ENCODE measurements at places on chromosomes 5 and 9.

DNA sequence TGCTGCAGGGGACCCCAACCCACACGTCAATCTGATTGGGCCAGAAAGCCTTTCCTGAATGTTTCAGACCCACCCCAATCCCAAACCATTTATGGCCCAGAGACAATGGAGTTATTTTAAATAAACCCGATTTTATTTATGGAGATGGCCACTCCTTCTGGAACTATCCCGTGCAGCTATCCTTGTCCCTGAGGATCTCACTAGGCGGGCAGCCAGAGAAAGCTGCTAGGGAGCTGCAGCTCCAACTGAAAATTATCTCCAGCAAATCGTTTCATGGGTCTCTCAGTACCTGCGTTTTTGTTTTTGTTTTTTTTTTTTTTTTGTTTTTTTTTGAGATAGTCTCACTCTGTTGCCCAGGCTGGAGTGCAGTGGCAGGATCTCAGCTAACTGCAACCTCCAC lies 23.0 kb downstream of the C1QTNF2 start:
- H3K27ac ChIP-seq: no peak overlapping the region
- no peak overlapping the region for H3K4me3 ChIP-seq
- peaks cover 11% of the 10 kb centered on the region for H3K27me3 ChIP-seq

- H3K36me3 ChIP-seq: peaks cover 15% of the 10 kb centered on the region
- peak overlapping the region; percentile 93 for H3K27ac ChIP-seq
- no peaks in the 10 kb centered on the region for H3K27me3 ChIP-seq
- peak overlapping the region; percentile 96 for H3K4me3 ChIP-seq
Measured at GRCh38 chr9:78235256-78235761, 566 bp upstream of the CEP78 start.

DNA sequence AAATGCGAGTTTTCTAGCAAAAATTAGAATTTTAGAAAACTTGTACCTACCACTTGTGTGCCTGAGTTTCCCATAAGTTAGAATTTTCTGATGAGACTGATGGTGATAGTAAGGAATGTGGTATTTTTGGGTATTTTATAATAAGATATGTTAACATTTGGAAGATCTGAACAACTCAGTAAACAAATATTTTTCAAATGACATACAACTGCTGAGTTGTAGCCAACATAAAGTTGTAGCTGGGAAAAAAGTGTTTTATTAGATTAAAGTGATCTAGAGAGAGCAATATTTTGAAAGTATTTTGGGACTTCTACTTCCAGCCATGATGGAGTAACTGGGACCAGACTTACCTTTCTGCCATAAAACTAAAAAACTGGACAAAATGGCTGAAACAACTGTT lies 37.9 kb downstream of the GEMIN5 start:
- no peak overlapping the region for H3K4me3 ChIP-seq
- H3K27me3 ChIP-seq: no peaks in the 10 kb centered on the region
- no peak for ATAC-seq
- H3K4me1 ChIP-seq: no peaks in the 10 kb centered on the region
- H3K27ac ChIP-seq: no peak overlapping the region

GRCh38 chr9:115551396-115551795 lies 433.4 kb upstream of the TNC start:
- no peak overlapping the region for H3K4me3 ChIP-seq
- no peaks in the 10 kb centered on the region for H3K27me3 ChIP-seq
- H3K27ac ChIP-seq: no peak overlapping the region
- no peak for ATAC-seq
- no peaks in the 10 kb centered on the region for H3K36me3 ChIP-seq

DNA sequence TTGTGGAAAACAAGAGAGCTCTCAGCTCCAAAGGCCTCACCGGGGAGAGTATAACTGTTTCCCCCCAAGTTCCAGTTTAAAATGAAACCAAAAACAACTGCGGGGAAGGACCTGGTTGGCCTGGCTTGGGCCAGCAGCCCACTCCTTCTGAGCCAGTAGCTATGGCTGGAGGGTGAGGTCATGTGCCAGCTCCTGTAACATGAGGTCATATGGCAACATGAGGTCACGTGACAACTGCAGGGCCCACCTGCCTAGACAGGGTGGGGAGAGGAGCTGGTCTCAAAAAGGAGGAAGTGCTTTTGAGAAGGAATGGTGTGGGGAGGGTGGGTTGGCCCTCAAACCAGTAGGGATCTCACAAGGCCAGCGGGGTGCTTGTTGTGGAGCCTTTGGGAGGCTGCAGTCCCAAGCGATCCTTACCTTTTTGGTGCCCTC lies 29.3 kb upstream of the CRB2 start:
- H3K27ac ChIP-seq: peak overlapping the region; percentile 83
- H3K27me3 ChIP-seq: no peaks in the 10 kb centered on the region
- ATAC-seq: peak; percentile 78
- H3K36me3 ChIP-seq: no peaks in the 10 kb centered on the region
- H3K4me3 ChIP-seq: peak overlapping the region; percentile 21
- peaks cover 62% of the 10 kb centered on the region for H3K4me1 ChIP-seq

- H3K4me3 ChIP-seq: no peak overlapping the region
- no peak for ATAC-seq
- no peaks in the 10 kb centered on the region for H3K27me3 ChIP-seq
- H3K36me3 ChIP-seq: no peaks in the 10 kb centered on the region
Measured at GRCh38 chr5:83031381-83031780, 45.8 kb downstream of the TMEM167A start.

DNA sequence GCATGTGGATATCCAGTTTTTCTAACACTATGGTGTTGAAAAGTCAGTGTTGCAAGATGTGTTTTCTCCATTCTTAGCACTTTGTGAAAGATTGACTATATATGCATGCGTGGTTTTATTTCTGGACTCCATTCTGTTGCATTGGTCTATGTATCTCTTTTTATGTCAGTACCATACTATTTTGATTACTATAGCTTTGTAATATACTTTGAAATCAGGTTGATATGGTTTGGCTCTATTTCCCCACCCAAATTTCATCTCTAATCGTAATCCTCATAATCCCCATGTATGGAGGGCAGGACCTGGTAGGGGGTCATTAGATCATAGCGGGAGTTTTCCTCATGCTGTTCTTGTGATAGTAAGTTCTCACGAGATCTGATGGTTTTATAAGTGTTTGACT lies 6.5 kb downstream of the RIC1 start:
- H3K4me1 ChIP-seq: peaks cover 81% of the 10 kb centered on the region
- no peaks in the 10 kb centered on the region for H3K27me3 ChIP-seq
- H3K4me3 ChIP-seq: no peak overlapping the region
- ATAC-seq: no peak

GRCh38 chr5:115551415-115551814 lies 6.8 kb upstream of the FEM1C start:
- H3K4me1 ChIP-seq: no peaks in the 10 kb centered on the region
- no peaks in the 10 kb centered on the region for H3K36me3 ChIP-seq
- H3K27ac ChIP-seq: no peak overlapping the region
- ATAC-seq: peak; percentile 48
- H3K27me3 ChIP-seq: no peaks in the 10 kb centered on the region
- no peak overlapping the region for H3K4me3 ChIP-seq

DNA sequence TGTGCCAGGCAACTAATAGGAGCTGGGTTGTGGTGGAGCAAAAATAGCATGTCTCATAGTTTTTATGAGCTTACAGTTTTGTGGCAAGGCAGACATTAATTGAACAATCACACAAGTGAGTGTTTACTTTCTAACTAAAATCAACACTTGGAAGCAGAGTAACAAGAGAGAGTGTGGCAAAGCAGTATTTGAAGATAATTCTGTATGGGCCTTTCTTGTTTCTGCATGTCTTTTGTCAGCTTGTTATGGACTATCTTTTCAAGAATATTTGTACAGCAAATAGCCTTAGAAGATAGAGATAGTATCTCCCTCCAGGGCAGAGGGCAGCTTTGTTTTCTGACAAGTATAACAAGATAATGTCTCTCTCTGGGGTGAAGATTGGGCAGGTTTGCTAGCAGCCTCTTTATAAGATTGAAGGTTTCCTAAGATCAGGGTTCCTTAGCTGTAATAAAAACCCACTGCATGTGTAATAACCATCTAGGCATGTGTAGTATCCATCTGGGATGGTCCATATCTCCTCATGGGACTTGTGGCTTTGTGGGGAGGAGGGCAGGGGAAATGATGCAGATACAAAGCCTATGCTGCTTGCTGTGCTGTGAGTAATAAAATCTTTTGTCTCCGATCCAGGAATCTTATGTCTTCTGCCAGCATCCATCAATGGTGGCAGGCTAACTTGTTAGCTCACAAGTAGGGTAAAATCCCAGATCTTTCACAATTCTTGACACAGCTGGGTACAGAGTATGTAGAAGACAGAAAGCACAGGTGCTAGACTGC lies 479.9 kb downstream of the KDM4C start:
- ATAC-seq: no peak
- H3K4me1 ChIP-seq: no peaks in the 10 kb centered on the region
- no peak overlapping the region for H3K27ac ChIP-seq

DNA sequence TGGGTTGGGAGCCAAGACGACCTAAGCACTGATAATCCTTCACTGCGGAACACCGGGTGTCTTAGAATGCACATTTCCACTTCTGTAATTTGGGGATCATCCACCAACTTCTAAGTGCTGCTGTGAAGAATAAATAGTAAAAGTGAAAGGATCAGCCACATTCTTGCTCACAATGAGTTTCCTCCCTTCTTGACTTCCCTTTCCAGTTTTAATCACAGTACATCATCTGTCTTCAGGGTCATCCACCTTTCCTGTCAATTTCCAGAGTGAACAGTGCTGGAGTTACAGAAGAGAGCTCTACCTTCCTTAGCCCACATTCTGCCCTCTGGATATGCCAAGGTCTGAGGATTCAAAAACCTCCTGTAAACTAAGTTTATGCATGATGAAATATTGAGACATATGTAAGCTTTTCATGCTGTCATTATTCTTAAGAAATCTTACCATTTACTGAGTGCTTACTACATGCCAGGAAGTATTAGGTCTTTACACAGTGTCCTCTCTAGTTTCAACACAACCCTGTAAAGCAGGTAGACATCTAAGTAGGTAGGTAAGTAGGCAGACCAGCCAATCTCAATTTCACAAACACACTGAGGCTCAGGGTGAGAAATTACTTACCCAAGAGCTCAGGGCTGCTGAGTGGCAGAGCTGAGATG lies 105.2 kb downstream of the CDK5RAP2 start:
- no peaks in the 10 kb centered on the region for H3K4me1 ChIP-seq
- no peak for ATAC-seq
- H3K36me3 ChIP-seq: peaks cover 74% of the 10 kb centered on the region
- H3K27ac ChIP-seq: no peak overlapping the region

- H3K27me3 ChIP-seq: peaks cover 34% of the 10 kb centered on the region
- H3K36me3 ChIP-seq: no peaks in the 10 kb centered on the region
- H3K4me3 ChIP-seq: peak overlapping the region; percentile 23
- no peak for ATAC-seq
- peaks cover 11% of the 10 kb centered on the region for H3K4me1 ChIP-seq
- no peak overlapping the region for H3K27ac ChIP-seq
Measured at GRCh38 chr9:14992516-14992915, 82.3 kb upstream of the FREM1 start.

- H3K4me3 ChIP-seq: no peak overlapping the region
- H3K36me3 ChIP-seq: no peaks in the 10 kb centered on the region
- ATAC-seq: peak; percentile 25
Measured at GRCh38 chr5:107486489-107486888, 184.2 kb downstream of the EFNA5 start.

- no peak for ATAC-seq
- H3K4me3 ChIP-seq: no peak overlapping the region
- H3K27ac ChIP-seq: no peak overlapping the region
- H3K27me3 ChIP-seq: no peaks in the 10 kb centered on the region
Measured at GRCh38 chr5:55997742-55998351, 3.1 kb upstream of the IL6ST start.

DNA sequence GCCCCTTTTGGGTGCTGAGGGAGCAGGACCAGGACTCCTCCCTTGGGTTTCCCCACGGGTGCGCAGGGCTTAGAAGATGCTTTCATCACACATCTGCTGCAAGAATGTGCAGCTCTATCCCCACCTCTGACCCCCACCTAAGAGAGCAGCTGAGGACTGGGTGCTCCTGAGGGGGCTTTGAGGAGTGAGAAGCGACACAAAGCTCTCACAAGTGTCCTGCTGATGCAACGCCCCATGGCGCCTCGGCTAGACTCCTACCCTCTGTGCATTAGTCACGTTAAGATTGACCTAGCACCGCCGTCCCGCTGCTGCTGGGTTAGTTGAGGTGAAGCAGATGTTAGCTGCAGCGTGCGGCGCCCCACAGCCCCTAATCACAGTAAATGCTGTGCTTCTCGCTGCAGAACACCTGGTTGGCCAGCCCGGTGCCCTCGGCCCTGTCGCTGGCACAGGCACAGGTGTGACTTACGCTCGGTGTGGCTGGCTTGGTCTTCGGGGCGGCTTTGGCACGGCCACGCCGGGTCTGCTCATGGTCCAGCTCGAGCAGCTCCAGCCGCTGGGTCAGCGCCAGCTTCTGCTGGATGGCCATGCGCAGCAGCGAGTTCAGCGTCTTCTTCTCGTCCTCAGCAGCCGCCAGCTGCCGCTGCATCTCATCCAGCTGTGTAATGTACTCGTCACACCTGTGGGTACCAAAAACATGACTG lies 45.0 kb upstream of the IPPK start:
- H3K27ac ChIP-seq: no peak overlapping the region
- ATAC-seq: no peak
- H3K4me3 ChIP-seq: no peak overlapping the region

DNA sequence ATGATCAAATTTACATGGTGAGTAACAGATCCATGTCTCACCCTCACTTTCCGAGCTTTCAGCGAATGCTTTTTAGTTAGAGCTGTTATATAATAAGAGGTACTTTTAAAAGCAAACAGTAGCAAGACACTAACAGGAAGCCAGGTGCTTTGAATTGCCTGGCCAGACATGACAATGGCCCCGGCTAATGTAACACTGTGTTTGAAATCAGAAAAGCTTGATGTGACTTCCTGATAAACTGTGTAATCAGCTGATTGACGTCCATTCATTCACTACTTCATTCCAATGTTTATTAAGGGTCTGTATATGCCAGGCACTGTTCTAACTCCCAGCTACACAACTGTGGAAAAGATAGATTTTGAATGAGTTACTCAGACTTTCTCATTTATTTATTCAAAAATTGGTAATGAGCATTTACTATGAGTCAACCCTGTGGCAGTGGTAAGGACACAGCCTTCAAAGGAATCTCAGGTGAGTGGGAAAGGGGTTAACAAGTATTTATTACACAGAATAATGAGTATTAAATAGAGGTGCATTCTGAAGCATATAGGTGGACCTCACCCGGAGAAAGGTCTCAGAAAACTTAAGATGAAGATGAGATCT lies 26.6 kb downstream of the DPYSL3 start:
- no peaks in the 10 kb centered on the region for H3K27me3 ChIP-seq
- ATAC-seq: no peak
- H3K27ac ChIP-seq: no peak overlapping the region
- H3K36me3 ChIP-seq: no peaks in the 10 kb centered on the region
- no peak overlapping the region for H3K4me3 ChIP-seq

DNA sequence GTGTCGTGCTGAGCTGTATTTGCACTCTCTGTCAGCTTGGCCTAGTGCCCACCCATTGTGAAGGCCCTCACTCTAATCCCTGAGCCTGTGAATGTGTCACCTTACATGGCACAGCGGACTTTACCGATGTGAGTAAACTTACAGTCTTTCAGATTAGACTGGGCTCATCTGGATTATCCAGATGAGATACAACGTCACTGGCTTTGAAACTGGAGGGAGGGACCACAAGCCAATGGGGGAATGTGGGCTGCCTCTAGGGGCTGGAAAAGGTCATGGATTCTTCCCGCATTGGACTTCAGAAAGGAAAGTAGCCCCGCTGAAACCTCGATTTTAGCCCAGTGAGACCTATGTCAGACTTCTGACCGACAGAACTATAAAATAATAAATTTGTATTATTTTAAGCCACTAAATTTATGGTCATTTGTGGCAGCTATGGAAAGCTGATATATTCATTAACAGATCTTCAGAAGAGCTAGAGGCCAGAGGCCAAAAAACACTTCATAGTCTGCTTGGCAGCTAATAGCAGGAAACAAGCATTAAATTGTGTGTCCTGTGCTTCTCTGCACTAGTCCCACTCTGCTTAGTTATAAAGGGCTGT lies 139.0 kb upstream of the GAS1 start:
- no peaks in the 10 kb centered on the region for H3K4me1 ChIP-seq
- H3K4me3 ChIP-seq: no peak overlapping the region
- H3K27ac ChIP-seq: no peak overlapping the region
- no peaks in the 10 kb centered on the region for H3K36me3 ChIP-seq
- no peaks in the 10 kb centered on the region for H3K27me3 ChIP-seq
